ENCODE measurements at places on chromosomes 12 and 14. TPM values are rescaled to one million over a fixed set of nuclear protein-coding genes. Genes with fewer than 3 reads are reported as not detected.

The OTOGL gene
- total RNA-seq, result 4.5 TPM

The FAM90A1 gene
- not detected for total RNA-seq

The TOMM20L gene
- total RNA-seq, result not detected

The PLEKHG7 gene
- 0.37 TPM for total RNA-seq

The RDH16 gene
- total RNA-seq, result 0.58 TPM

The APOF gene
- total RNA-seq, result not detected

The KSR2 gene
- total RNA-seq, result 0.32 TPM

The SLC17A8 gene
- 0.95 TPM for total RNA-seq

The STRN3 gene
- 127 TPM for total RNA-seq

The GPR65 gene
- total RNA-seq, result 2.5 TPM

The TRIM9 gene
- 1.1 TPM for total RNA-seq

The RNASE1 gene
- total RNA-seq, result 139 TPM

The SCNN1A gene
- total RNA-seq, result 5.7 TPM

The TAS2R13 gene
- total RNA-seq, result 14.3 TPM

The RHNO1 gene
- total RNA-seq, result 27.4 TPM

The MON2 gene
- total RNA-seq, result 302 TPM

The TMED10 gene
- total RNA-seq, result 231 TPM

The SLCO1B3 gene
- total RNA-seq, result not detected

The KRT2 gene
- not detected for total RNA-seq

The IL26 gene
- total RNA-seq, result not detected

The RASSF9 gene
- 10.4 TPM for total RNA-seq

The MSRB3 gene
- 143 TPM for total RNA-seq

Data from urinary bladder (tissue), 4 donors.